CD4-positive, alpha-beta T cell treated with Interleukin-10 for 1 hour (primary cell): ENCODE measurements at places on chromosomes 2 and 18.

DNA sequence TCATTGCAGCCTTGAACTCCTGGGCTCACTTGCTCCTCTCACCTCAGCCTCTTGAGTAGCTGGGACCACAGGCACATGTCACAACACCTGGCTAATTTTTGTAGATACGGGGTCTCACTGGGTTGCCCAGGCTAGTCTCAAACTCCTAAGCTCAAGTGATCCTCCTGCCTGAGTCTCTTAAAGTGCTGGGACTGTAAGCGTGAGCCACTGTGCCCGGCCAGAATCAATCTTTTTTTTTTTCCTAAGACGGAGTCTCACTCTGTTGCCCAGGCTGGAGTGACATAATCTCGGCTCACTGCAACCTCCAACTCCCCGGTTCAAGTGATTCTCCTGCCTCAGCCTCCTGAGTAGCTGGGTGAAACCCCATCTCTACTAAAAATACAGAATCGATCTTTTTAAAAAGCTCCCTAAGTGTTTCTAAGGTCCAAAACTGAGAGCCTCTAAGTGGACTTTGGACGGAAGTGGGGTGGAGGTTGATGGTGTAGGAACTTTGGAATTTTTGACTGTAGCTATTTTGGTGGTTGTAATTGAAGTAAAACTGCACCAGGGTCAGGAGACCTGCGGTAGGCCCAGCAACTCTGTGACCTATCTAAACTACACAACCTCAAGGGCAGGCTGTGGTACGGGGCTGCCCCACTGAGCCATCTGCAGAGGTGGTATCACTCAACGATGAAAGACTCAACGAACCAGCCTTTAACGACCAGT lies 82.9 kb downstream of the POLR1A start:
- DNase-seq, result no peak

DNA sequence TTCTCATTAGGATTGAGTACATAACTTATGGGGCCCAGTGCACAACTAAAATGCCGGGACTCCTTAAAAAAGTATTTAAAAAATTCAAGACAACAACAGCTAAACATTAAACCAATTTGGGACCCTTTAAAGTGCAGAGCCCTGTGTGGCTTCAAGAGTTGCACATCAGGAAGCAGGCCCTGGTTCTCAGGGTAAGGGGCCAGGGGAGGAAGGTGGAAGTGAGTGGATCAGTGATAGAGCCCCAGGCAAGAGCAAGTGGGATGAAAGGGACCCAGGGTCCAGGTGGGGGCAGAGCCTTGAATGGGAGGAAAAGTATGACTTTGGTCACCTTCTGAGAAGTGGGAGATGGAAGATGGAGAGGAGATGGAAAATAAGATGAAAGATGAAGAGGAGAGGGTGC lies 2.3 kb upstream of the FHOD3 start:
- DNase-seq, result no peak

- no peak for DNase-seq
Observed at GRCh38 chr2:43718530-43719124, 42.4 kb upstream of the C1GALT1C1L start.

DNA sequence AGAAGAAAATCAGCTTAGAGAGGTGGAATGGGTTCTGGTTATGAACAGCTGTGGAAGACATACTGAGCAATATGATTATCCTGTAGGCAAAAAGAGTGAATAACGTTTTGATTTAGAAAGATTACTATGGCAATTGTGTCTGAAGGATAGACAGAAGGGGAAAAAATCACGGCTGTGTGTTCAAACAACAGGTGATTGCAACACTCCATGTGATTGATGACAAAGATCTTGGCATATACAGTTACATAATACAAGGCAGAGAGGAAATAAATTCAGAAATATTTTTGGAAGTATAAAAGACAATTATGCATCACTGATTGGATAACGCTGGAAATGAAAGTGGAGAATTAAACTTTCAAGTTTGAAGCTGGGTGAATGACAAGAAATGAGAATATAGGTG lies 58.5 kb upstream of the KCNJ3 start:
- DNase-seq, result no peak

DNA sequence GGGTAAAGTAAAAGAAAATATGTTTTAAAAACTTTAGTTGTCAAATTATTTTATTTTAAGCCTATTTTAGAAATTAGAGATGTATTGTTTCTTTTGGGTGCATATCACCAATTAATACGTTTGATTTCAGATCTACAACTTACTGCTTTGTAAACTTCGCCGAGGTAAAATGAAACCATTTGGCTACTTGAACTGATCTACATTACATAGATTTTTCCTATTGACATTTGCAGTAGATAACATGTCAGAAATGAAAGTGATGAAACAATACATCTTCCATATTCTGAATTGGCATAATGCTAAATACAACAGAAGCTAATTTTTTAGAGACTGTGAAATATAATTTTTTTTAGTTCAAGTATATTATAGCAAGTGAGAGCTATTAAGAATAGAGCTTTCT lies 39.5 kb downstream of the GLS start:
- no peak for DNase-seq

DNA sequence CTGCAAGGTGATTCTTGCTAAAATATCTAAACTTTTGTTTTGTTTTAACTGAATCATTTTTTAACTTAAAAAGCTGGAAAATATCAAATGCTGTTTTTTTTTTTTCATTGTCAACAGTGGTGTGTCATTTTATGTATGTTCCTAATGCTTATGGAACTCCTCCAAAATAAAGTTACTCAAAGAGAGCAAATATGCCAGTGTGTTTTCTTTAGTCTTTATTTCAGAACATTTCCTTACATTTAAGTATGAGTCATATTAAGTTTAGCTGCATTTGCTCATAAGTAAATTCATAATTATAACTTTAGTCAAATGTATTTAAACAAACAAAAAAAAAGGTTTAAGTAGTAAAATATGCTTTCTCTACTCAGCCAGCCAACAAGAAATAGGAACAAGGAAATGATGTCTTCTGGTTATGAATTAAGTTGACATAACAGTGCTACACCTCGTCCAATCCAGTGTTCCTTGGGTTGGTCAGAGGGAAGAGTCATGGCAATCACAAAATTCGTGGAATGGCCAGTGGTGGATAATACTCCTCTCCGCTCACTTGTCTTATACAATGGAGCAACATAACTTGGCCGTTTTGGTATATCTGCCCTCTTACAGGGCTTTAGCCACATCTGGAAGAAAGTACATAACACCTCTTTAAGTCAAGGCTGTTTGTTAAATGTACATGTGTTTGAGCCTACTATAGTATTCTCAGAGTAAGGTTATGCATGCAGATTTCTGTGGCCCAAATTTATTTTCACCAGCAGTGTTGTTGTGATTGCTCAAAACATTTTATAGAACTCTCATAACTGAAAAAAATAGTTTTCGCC lies 80.7 kb downstream of the SLC39A10 start:
- DNase-seq, result no peak

GRCh38 chr2:207937253-207937652 lies 88.1 kb downstream of the PLEKHM3 start:
- DNase-seq, result no peak

DNA sequence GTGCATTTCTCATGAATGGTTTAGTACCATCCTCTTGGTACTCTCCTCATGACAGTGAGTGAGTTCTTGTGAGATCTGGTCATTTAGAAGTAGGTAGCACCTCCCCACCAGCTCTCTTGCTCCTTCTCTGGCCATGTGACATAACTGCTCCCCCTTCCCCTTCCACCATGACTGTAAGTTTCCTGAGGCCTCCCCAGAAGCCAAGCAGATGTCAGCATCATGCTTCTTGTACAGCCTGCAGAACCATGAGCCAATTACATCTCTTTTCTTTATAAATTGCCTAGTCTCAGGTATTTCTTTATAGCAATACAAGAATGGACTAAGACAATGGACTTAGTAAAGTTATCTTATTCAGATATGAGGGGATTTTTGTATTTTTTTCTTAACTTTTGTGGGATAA lies 43.0 kb downstream of the FTCDNL1 start:
- DNase-seq, result no peak

DNA sequence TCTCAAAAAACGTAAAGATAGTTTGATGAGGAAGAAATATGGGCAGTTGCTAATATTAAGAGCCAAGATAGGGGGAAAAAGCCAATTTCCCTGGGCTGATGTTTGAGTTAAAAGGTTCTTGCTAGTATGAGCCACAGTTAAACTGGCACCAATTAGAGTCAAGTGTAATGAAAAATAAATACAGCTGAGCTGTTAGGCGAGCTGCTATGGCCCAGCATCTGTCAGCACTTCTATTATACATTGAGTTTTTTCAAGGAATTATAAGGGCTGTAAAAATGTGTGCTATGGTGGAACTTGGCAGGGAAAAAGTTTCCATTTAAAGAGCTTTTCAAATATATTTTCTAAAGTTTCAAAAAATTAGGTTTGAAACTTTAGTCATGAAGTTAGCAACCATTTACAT lies 279.6 kb downstream of the CYRIA start:
- no peak for DNase-seq

- peak; percentile 98 for DNase-seq
Observed at GRCh38 chr2:61764035-61764800, 89.6 kb downstream of the FAM161A start.

- no peak for DNase-seq
Observed at GRCh38 chr2:95301876-95302641, 4.9 kb downstream of the KCNIP3 start.

DNA sequence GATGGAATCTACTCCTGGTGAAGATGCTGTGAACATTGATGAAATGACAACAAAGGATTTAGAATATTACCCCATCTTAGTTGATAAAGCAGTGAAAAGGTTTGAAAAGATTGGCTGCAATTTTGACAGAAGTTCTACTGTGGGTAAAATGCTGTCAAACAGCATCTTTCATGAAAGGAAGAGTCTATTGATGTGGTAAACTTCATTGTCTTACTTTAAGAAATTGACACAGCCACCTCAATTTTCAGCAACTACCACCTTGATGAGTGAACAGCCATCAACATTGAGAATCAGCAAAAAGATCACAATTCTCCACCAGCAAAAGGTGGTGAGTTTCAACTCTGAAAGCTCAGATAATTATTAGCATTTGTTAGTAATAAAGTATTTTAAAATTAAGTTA lies 310.3 kb upstream of the RBMS1 start:
- DNase-seq, result no peak

DNA sequence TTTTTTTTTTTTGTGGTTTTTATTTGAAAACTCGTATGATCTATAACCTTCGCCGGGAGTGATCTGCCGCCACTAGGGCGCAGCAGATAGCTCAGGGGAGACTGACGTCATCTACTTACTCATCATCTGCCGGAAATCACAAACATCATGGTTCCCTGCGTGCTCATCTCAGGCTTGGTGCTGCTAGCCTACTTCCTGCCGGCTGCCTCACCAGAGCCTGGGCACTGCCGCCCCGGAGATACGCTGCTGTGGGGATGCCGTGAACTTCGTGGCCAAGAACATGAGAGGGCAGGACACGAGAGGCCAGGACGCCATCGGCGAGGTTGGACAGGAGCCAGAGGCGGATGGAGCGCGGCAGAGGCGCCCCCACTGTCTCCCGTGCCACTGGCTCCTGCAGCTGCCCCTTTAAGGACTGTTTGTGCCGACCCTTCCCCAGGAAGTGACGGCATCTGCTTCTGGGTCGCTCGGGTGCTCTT lies 68.8 kb downstream of the DOK6 start:
- DNase-seq, result peak; percentile 43

DNA sequence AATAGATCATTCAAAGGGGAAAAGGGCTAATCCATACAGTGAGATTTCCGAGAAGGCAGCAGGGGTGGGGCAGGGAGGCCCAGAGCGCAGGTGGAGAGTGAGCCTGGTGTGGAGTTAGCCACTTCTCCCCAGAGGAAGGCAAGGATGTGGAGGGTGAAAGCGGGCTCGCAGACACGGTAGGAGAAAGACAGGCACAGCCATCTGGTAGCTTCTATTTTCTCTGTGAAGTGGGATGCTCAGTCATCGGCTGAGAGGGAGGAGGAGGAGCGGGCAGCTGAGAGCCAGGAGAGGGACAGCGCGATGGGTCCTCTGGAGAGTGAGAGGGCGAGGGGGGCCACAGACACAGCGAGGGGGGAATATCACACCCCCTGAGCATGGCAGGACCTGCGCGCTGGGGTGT lies 153.3 kb upstream of the NDUFV2 start:
- DNase-seq, result no peak

DNA sequence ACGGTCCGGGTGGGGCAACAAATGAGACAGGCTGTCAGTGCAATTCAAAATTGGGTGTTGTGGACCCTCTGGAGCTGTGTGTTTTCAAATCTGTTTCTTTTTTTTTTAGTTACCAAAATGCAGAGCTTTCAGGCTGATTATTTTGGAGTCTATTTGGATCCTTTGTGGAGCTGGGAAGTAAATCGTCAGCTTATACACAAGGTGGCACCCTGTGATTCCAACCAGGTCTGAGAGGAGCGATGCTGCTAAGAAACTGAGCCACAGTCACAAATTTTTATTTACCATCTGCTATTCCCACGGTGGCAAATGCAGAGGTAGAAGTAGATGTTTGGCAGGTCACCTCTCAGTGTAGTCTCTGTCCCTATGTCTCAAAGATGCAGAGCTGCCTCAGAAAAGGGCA lies 3.8 kb upstream of the EPC2 start:
- DNase-seq, result no peak

GRCh38 chr2:33696234-33696633 lies 97.1 kb upstream of the FAM98A start:
- no peak for DNase-seq

GRCh38 chr2:58553522-58553921 lies 312.4 kb upstream of the FANCL start:
- no peak for DNase-seq

DNA sequence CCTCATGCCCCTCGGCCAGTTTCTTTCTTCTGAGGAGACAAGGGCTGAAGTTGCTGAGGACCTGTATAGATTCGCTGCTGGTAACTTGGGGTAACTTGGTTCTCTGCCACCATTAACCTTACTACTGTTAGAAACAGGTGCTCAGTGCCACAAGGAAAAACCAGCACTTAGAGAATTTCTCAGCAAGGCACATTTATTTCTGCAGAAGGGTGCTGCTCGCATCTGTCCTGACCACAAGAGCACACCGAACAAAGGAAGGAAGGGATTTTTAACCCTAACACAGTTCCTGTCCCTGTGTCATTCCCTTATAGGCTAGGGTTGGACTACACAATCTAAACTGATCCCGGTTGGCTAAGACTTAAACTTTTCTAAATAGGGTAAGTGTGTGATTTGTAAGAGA lies 154.1 kb downstream of the SOCS6 start:
- no peak for DNase-seq

- DNase-seq, result no peak
Observed at GRCh38 chr2:17627434-17627833, 86.9 kb downstream of the VSNL1 start.

DNA sequence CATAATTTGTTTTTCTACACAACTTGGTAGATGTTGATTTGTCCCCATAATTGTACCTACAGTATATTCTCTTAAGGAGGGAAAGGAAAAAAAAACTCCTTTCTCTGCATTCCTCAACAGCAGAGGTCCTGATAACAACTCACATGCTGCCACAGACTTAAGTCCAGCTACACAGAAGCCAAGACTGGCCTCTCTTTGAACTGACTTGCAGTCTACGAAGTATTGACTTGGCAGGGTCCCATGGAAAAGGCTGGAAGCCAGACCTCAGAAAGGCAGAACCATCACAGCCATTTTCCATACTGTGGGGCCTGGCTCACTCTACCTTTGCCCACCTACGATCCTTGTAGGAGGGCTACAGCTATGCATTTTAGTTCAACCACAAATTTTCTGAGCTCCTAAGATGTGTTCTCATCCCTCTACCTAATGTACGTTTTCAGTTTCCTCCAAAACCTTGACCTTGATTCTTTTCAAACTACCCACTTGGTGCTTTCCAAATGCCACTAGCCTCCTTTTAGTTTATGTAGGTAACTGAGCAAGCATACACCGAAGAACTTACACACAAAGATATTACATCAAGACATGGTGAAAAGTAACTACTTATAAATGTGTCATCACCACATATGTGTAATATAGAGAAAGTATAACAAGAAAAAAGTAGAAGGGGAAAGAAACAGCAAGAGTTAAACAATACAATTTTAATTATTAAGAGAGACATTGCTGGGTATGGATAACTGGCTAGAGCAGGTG lies 12.2 kb downstream of the LONRF2 start:
- no peak for DNase-seq
